Stimulated activated CD8-positive, alpha-beta memory T cell treated with anti-CD3 and anti-CD28 coated beads, Interleukin-15, amount 100 ng/mL, for 24 hours (primary cell): ENCODE measurements at places on chromosomes 4 and X.

GRCh38 chr4:3010577-3010976 lies 47.2 kb downstream of the GRK4 start:
- DNase-seq = no peak

DNA sequence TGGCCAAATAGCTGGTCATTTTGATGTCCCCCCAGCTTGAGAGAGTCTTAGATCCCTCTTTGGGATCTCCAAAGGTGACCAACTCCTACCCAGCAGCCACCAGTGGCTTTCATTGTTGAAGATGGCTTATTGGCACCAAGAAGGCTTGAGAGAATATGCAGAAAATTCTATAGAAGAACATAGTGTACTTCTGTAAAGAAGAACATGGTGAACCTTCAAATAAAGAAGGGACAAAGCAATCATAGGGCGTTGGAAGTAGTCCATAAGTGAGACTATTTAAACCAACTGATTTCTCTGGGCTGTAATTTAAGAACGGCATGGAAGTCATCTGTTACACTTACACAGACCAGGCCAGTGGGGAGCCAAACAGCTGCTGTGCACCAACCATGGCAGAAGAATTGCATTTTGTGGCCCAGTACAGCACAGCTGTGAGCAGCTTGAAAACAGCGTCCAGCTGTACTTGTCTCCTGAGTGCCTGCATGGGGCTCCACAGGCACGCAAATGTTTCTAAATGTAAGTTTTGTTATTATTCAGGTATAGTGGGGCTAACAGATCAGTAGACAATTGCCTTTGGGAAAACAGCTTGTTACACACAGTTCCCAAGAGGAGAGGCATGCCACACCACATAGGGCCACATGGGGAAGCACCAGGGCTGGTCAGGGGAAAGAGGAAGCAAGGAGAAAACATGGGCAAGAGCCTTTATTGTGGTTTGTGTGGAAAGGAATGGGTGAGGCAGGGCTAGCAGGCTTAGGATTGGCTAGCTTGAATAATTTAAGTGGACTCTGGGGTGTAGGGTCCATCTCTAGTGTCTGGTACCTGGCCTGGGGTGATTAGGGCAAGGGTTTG lies 125.0 kb downstream of the ARHGAP6 start:
- no peak for DNase-seq

DNA sequence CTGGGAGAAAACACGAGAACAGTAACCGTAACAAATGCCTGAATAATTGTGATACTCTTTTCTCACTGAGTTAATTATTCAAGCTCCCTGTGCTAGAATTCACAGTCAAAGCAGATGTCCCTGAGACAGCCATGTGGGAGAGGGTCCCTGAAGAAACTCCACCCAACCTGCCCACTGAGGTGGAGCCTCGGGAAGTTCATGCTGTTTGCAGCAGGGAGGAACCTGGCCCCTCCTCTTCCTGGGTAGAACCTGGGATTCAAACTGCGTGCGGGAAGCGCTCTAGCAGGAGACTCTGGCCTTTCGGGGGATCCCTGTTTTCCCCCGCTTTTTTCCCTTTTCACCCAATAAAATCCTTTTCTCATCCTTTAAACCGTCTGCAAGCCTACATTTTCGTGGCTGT lies 20.2 kb upstream of the RHOH start:
- no peak for DNase-seq

- DNase-seq = no peak
Measured at GRCh38 chrX:109485470-109486340, 3.8 kb upstream of the GUCY2F start.

DNA sequence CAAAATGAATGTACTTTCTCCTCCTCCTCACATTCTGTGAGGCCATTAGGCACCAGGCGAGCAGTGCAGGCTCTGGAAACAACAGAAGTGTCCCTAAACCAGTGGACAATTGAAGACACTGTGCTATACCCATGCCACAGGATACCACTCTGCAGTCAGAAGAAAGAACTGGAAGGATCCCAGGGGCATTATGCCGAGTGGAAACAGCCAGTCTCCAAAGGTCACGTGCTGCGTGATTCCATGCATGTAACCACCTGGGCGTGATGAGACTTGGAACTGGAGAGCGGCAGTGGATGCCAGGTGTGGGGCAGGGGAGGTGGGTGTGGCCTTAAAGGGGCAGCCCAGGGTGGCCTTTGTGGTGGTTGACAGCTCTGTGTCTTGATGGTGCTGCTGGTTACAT lies 139.4 kb downstream of the EVC2 start:
- no peak for DNase-seq

DNA sequence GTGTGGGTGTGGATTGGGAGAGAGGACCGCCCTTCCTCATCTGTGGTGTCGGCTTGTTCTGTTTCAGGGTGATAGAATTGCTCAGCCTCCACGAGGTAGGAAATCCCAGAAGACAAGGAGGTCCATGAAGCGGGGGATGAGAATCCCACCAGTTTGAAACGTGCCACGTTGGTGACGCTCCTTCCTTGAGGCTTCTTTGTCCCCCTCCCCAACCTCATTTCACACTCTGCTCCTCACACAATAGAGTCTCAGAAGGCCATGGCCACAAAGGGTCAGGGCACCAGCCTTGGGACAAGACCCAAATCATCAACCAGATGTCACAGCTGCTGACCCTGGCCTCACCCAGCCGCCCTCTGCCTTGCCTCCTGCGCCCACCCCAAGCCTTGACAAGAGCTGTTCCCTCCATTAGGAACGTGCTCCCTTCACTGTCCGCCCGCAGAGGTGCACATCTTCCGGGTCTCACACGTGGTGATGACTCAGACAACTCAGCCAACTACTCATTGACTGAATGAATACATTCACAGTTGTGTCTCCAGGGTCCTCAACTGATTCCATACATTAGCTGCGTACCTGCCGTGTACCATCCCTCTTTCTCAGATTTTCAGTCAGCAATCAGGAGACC lies 18.3 kb downstream of the BLOC1S4 start:
- DNase-seq = no peak

- no peak for DNase-seq
Measured at GRCh38 chr4:101953949-101954348, 163.4 kb downstream of the BANK1 start.

GRCh38 chr4:107408968-107409367 lies 311.1 kb downstream of the PAPSS1 start:
- no peak for DNase-seq

DNA sequence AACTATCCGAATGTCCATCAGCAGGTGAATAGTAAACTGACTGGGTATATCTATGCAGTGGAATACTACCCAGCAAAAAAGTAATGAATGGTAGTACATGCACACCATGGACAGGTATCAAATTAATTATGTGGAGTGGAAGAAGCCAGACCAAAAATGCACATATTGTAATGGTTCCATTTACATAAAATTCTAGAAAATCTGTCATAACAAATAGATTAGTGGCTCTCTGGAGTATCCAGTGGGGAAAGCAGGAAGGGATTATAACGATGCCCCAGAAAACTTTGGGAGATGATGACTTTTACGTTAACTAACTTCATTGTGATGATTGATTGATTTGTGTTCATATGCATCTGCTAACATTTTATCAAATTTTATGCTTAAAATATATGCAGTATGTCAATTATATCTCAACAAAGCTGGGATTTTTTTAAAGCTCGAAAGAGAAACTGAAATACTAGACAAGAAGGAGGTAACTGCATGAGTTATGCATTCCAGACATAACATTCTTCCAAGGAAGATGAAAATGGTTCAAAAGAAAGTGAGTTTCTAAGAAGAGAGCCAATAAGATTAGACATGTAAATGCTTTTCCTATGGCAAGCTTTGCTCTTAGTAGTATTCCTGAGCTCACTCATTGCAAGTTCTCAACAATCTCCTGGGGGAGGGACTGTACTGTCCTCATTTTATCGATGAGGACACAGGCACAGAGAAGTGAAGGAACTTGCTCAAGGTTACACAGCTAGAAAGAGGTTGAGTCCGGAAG lies 58.6 kb upstream of the MSX1 start:
- no peak for DNase-seq

GRCh38 chr4:70863099-70863790 lies 23.6 kb upstream of the GRSF1 start:
- DNase-seq = no peak

GRCh38 chr4:84336964-84337705 lies 162.0 kb downstream of the NKX6-1 start:
- no peak for DNase-seq

- no peak for DNase-seq
Measured at GRCh38 chr4:3021627-3022026, 52.7 kb downstream of the HTT-AS start.

GRCh38 chrX:22300130-22300529 lies 27.4 kb downstream of the CBLL2 start:
- no peak for DNase-seq
